ENCODE measurements at places on chromosomes 11 and 22. TPM values are rescaled to one million over a fixed set of nuclear protein-coding genes. Genes with fewer than 3 reads are reported as not detected.

Gene OR6A2
- 0.51 TPM for total RNA-seq

Gene FJX1
- total RNA-seq: 34.3 TPM

Gene FXYD6
- 18.1 TPM for total RNA-seq

Gene CREB3L1
- total RNA-seq: 21.6 TPM

Gene SPON1
- 120 TPM for total RNA-seq

Gene SMTNL1
- 45.2 TPM for total RNA-seq

Gene GAL3ST1
- total RNA-seq: 3.0 TPM

Gene HMOX1
- total RNA-seq: 17.5 TPM

Gene DEUP1
- not detected for total RNA-seq

Gene LDLRAD3
- total RNA-seq: 28.5 TPM

Gene PGA5
- total RNA-seq: 1.2 TPM

Gene TIMP3
- total RNA-seq: 73.5 TPM

Gene RFPL2
- 11.8 TPM for total RNA-seq

Gene SLC25A17
- total RNA-seq: 18.1 TPM

Gene TRPC6
- 0.51 TPM for total RNA-seq

Gene DBX1
- not detected for total RNA-seq

Gene DNAJB7
- not detected for total RNA-seq

Gene MCHR1
- total RNA-seq: 6.6 TPM

Gene FGF4
- total RNA-seq: not detected

Gene DRICH1
- not detected for total RNA-seq

Gene ANO1
- total RNA-seq: 3.8 TPM

Gene CRYAB
- not detected for total RNA-seq

Gene YPEL4
- total RNA-seq: not detected

Gene ADM2
- total RNA-seq: 0.36 TPM

Gene KCNK4
- 0.36 TPM for total RNA-seq

Measured in endothelial cell (in vitro differentiated cells).